H9 (cell line): ENCODE measurements at places on chromosomes 16 and 17.

- no peak for DNase-seq
These were observed 21.0 kb downstream of the PMM2 start for GRCh38 chr16:8818504-8819270.

GRCh38 chr17:76569607-76570279 lies 15.9 kb downstream of the ST6GALNAC2 start:
- peak; percentile 49 for DNase-seq

DNA sequence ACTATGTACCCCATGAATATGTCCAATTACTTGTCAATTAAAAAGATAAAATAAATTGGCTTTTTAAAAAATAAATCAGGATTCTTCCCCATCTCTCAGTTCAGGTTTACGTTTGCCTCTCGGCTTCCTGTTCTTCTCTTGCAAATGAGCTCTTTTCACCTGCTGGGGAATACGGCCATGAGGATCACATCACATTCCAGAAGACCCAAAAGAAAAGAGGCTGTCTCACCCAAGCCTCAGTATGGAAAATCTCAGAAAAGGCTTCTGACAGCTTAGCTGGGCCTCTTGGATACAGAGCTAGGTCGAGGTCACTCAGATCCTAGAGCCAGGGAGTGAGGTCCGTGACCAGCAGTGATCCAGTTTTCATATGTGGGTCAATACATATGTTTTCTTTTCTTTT lies 171.2 kb upstream of the SDK2 start:
- DNase-seq: peak; percentile 57

DNA sequence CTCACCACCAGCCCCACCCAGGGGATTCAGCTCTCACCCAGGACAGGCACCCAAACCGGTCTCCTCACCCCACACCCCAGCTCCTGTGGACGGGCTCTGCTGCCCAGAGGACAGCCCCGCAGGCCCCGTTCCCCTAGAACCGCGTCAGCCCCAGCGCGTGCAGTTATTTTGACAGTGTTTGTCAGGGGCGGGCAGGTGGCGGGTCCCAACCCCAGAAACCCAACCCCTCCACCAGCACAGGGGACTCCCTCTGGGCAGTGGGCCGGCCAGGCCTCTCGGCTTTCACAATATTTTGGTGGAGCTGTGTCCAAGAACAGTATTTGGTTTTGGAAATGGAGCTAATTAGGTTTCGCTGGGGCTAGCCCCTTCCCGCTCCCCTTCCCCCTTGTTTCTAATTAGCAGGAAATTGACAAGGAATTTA lies 44.8 kb downstream of the BAHCC1 start:
- no peak for DNase-seq

- DNase-seq: no peak
These were observed 318.9 kb downstream of the HS3ST3B1 start for GRCh38 chr17:14619821-14620220.

DNA sequence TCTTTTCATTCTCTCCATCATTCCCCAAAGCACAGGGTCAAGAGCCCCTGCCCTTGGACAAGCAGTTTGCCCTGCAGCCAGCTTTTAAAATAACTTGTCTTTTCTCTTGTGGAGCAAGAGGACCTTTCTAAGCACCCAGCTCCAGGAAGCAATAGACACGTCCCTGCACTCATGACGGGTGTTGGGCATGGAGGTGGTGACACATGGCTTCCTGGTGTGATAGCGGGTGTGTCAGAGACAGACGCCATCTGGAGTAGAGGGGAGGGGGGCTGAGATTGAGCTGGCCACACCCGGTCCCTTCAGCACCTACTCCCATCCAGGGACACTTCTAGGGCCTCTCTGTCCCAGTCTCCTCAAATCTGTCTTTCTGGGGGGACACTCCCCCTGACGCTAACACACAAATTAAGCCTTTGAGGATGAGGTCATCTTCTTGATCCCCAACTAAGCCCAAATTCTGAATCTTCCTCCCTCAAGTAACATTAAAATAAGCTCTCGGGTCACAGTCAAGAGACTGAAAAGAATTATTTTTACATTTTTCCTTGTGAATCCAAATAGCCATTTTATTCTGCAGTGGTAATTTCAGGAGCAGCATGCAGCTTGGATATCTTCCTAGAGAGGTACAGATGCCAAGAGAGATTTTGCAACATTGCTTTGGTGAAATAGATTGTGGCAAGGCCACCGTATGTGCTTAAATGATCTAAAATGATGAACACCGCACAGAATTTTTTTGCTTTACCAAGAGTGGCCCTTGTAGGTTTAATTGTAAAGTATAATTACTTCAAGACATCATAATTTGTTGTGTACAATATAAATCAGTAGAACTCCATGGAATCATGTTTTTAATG lies 216.6 kb upstream of the IRX3 start:
- DNase-seq: no peak

DNA sequence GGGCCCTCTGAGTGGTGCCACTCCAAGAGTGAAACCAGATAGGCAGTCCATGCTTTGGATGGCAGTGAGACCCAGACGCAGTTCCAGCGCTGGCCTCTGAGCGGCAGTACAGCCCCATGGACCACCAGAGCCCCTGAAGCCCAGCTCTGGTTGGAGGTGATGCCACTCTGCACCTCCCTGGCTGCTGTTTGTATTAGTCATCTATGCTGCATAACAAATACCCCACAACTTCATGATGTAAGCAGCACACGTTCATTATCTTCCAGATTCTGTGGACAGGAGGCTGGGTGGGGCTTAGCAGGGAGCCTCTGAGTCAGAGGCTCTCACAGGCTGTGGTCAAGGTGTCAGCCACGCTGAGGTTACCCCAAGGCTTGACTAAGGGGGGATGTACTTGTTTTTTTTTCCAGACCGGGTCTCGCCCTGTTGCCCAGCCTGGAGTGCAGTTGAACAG lies 5.1 kb upstream of the NME4 start:
- DNase-seq: peak; percentile 89
